ENCODE measurements at places on chromosomes 6 and 20.

DNA sequence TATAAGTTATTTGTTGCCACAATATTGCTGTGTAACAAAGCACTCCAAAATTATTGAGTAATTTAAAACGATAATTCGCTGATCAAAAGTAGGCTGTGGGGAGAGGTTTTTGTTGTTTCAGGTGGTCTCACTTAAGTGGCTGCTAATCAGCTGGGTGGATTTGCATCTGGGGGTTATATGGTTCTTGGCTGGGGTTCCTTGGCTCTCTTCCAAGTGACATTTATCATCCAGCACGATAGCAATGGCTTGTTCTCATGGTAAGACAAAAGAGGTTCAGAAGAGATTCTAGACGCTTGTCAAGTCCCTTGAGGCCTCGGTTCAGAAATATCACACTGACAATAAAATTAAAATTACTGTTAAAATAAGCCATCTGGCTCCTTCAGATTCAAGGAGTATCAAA lies 1648.8 kb downstream of the GRIK2 start:
- no peak for DNase-seq

GRCh38 chr6:47303861-47304260 lies 5.8 kb downstream of the TNFRSF21 start:
- DNase-seq, result no peak

GRCh38 chr6:71602385-71603007 lies 283.9 kb upstream of the RIMS1 start:
- no peak for DNase-seq

- DNase-seq, result no peak
Observed at GRCh38 chr20:35307666-35308653, 15.7 kb upstream of the FAM83C start.

GRCh38 chr6:21593412-21593926 lies at the start of gene SOX4:
SOX4 (plus strand) TSS chr6:21593751; CDS start chr6:21594535, 784 bp downstream.
- DNase-seq, result peak; percentile 91

DNA sequence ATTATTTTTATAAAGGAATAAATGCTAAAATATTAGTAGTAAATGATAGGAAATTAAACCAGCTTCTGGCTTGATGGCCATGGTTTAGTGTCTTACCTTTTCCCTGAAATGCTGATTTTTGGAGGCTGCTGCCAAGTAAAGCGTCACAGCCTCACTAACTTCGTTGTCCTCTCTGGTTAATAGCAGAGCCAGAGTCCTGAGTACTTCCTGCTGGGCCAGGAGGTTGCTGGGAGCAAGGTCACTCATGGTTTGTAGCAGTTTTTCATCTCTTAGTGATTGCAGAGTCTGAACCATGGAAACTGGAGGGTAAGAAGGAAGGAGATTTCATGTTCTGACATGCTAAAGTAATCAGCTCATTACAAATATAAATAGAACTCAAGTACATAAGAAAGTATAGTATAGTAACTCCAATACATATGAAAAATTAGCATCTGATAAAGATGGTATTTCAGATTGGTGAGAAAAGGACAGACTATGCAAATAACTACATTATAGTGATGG lies 26.5 kb upstream of the ARMH2 start:
- no peak for DNase-seq

DNA sequence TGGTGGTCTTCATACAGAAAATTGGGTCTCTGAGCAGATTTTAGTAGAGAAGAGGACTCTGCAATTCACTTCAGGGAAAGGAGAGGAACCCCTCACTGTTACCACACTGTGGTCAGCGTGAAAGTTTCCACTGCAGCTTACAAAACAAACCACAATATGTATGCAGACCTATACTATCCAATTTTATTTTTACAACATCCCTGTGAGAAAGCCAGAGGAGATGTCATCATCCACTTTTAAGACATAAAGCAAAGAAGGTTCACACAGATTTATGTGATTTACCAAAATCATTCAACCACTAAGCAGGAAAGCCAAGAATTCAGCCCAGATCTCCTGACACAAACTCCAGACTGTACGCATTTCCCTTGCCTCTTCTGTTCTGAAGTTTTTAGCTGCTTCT lies 442.4 kb downstream of the FRK start:
- no peak for DNase-seq

GRCh38 chr6:66128656-66129055 lies 421.6 kb upstream of the EYS start:
- no peak for DNase-seq

GRCh38 chr6:30889921-30890645 lies 5.8 kb downstream of the DDR1 start:
- DNase-seq, result no peak
